ENCODE measurements at places on chromosomes 6 and 20.

DNA sequence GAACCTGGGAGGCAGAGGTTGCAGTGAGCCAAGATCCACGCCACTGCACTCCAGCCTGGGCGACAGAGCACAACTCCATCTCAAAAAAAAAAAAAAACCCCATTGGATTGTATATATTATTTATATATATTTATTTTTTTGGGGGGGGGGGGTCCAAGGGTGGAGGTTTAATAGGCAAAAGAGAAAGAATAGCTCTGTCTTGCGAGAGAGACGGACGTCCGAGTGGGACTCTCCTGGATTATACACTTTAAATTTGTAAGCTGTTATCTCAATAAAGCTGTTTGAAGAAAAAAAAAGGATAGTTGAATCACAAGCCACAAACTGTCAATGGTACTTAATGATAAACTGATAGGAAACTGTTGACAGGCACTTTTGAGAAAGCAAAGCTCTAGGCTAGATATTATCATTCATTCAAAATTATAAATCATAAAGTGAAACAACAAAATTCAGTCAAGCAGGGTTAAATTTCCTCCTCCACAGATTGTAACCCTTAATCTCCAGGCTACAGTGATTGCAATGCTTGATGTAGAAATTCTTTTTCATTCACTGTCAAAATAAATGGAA lies 20.3 kb downstream of the EIF2S2 start:
- no peaks in the 10 kb centered on the region for H3K4me1 ChIP-seq
- no peak for DNase-seq
- no peak overlapping the region for H3K4me3 ChIP-seq

DNA sequence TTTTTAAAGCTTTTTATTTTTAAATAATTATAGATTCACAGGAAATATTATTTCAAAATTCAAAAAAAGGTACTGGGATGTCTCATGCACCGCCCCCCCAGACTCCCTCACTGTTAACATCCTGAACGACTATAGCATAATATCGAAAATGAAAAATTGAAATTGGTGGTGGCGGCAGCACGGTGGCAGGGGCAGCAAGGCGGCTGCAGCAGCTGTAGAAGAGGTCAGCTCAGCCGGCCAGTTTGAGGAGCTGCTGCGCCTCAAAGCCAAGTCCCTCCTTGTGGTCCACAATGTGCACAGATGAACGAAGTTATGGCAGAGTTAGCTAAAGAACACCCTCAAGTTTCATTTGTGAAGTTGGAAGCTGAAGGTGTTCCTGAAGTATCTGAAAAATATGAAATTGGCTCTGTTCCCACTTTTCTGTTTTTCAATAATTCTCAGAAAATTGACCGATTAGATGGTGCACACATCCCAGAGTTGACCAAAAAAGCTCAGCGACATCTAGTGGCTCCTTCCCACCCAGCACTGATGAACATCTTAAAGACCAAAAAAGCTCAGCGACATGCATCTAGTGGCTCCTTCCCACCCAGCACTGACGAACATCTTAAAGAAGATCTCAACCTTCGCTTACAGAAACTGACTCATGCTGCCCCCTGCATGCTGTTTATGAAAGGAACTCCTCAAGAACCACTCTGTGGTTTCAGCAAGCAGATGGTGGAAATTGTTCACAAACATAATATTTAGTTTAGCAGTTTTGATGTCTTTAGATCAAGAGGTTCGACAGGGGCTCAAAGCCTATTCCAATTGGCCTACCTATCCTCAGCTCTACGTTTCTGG lies 100.8 kb downstream of the FAM217A start:
- no peak overlapping the region for H3K4me3 ChIP-seq
- DNase-seq = peak; percentile 97
- H3K4me1 ChIP-seq = peaks cover 7% of the 10 kb centered on the region
- H3K27me3 ChIP-seq = no peaks in the 10 kb centered on the region
- no peaks in the 10 kb centered on the region for H3K36me3 ChIP-seq

DNA sequence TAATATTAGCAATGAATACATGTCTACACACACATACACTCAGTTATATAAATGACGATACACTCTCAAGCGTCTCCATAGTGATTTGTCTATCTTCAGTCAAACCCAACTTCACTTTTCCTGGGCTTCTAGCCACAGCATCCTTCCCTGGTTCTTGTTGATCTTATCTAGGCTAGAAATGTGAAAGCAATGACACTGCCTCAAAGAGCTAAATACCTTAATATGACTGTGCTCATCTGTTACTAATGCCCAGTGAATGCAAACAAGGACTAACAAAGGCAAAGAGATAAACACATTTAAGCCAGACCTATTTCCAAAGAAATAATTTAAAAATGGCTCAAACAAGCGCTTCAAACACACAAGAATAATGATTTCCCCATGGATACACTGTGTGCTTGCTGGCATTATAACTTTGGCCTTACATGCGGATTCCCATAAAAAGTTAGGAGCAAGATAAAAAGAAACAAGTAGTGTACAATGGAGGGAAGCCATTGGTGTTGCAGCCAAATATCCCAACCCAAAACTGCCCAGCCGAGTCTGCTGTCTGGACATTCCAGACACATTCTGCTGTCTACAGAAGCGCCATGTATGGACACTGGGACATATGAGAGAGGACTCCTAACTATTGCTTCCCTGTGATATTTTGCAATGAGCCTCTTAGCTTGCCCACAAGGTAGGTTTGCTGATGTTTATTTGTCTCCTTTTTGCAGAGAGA lies 19.5 kb upstream of the DAAM2 start:
- H3K4me1 ChIP-seq = no peaks in the 10 kb centered on the region
- no peak overlapping the region for H3K4me3 ChIP-seq
- DNase-seq = peak; percentile 9

- H3K27me3 ChIP-seq = no peaks in the 10 kb centered on the region
- no peak for DNase-seq
- no peak overlapping the region for H3K27ac ChIP-seq
- no peak overlapping the region for H3K4me3 ChIP-seq
- no peaks in the 10 kb centered on the region for H3K36me3 ChIP-seq
- H3K4me1 ChIP-seq = no peaks in the 10 kb centered on the region
These were observed 1224.2 kb upstream of the GJE1 start for GRCh38 chr6:140908505-140908904.

- H3K4me3 ChIP-seq = no peak overlapping the region
- peaks cover 5% of the 10 kb centered on the region for H3K27me3 ChIP-seq
- no peaks in the 10 kb centered on the region for H3K36me3 ChIP-seq
- peaks cover 9% of the 10 kb centered on the region for H3K4me1 ChIP-seq
- H3K27ac ChIP-seq = no peak overlapping the region
- no peak for DNase-seq
These were observed 12.6 kb upstream of the UBR2 start for GRCh38 chr6:42551217-42551616.

DNA sequence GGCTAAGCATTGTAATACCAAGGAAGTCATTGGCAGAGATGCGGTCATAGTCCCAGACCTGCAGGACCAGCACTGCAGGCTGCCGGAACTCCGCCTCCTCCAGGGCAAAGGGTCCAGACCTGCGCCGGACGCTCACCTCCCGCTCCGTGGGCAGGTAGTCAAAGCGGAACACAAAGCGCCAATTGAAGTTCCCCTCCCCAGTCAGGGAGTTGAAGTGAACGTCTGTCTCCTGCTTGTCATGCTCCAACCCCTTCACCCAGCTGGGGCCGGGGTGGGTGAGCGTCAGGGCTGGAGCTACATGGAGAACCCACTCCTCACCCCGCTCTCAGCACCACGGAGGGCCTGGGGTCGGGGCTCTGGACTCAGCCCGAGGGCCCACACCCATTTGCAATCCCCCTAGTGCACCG lies 18.2 kb downstream of the ERGIC3 start:
- H3K36me3 ChIP-seq = peaks cover 41% of the 10 kb centered on the region
- H3K4me3 ChIP-seq = no peak overlapping the region
- no peaks in the 10 kb centered on the region for H3K27me3 ChIP-seq
- DNase-seq = no peak
- no peaks in the 10 kb centered on the region for H3K4me1 ChIP-seq

DNA sequence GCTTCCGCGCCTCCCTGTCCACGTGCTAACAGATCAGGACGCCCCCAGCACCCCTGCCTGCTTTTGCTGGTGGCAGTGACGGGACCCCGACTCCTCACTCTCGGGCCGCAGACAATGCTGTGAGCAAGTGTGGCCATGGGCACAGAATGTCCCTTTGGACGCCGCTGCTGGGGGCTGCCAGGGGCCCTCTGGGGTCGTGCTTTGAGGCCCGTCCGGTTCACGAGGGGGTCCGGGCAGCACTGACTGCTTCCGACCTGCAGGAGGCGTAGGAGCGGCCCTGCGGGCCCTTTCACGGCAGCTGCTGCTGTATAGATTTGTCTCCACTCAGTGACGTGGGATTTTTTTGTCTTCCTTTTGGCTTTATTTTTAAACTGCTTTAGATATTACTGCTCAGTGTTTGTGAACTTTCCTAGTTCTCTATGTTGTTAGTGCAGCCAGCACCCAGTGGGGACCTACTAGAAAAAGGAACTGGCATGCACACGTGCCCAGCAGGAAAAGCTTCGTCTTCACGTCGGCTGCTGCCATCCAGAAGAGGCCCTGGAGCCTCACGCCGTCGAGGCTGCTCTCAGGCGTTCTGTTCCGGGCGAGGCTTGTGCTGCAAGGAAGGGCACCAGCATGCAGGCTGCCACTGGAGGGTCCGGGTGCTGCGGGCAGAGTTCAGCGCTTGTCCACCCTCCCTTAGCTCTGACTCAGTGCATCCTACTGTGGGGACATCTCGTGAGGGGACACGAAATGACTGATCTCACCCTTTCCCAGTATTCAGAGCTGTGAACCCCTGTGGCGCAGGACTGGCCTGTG lies 21.7 kb downstream of the UCKL1 start:
- no peak overlapping the region for H3K27ac ChIP-seq
- H3K4me1 ChIP-seq = peaks cover 2% of the 10 kb centered on the region
- no peaks in the 10 kb centered on the region for H3K27me3 ChIP-seq
- DNase-seq = no peak

- no peak overlapping the region for H3K4me3 ChIP-seq
- no peaks in the 10 kb centered on the region for H3K4me1 ChIP-seq
- no peak for DNase-seq
- no peak overlapping the region for H3K27ac ChIP-seq
- no peaks in the 10 kb centered on the region for H3K27me3 ChIP-seq
These were observed 32.5 kb downstream of the PREP start for GRCh38 chr6:105370351-105370750.

- no peaks in the 10 kb centered on the region for H3K27me3 ChIP-seq
- no peaks in the 10 kb centered on the region for H3K36me3 ChIP-seq
- DNase-seq = peak; percentile 15
- H3K4me3 ChIP-seq = peak overlapping the region; percentile 78
- peak overlapping the region; percentile 86 for H3K27ac ChIP-seq
These were observed 662 bp downstream of the ZNF343 start for GRCh38 chr20:2507875-2508630.

DNA sequence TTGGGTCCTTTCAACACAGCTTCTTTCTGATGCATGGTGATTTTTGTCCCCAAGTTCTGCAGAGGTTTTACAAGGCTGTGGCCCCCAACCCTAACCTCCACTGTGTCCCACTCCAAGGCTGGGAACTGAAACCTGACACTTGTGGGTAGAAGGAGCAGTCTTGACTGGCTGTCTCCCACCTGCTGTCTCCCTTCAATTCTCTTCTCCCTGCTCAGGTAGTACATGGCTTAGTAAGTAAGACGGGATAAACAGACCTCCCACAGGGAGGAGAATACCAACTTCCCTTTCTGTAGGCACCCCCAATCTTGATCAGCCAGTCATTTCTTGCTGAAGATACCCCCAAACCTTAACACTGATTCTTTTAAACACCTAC lies 25.0 kb downstream of the TGM6 start:
- no peak for DNase-seq
- no peak overlapping the region for H3K4me3 ChIP-seq
- no peaks in the 10 kb centered on the region for H3K36me3 ChIP-seq
- H3K27ac ChIP-seq = no peak overlapping the region

- peaks cover 48% of the 10 kb centered on the region for H3K36me3 ChIP-seq
- no peaks in the 10 kb centered on the region for H3K4me1 ChIP-seq
- H3K27ac ChIP-seq = no peak overlapping the region
- no peaks in the 10 kb centered on the region for H3K27me3 ChIP-seq
- no peak overlapping the region for H3K4me3 ChIP-seq
- no peak for DNase-seq
These were observed 13.8 kb downstream of the TOMM34 start for GRCh38 chr20:44946271-44946852.

GRCh38 chr6:158591810-158592209 lies 31.9 kb downstream of the TMEM181 start:
- H3K36me3 ChIP-seq = peaks cover 35% of the 10 kb centered on the region
- no peaks in the 10 kb centered on the region for H3K4me1 ChIP-seq
- no peak overlapping the region for H3K4me3 ChIP-seq
- H3K27ac ChIP-seq = no peak overlapping the region
- DNase-seq = no peak
- no peaks in the 10 kb centered on the region for H3K27me3 ChIP-seq

- peaks cover 14% of the 10 kb centered on the region for H3K27me3 ChIP-seq
- H3K36me3 ChIP-seq = no peaks in the 10 kb centered on the region
- H3K27ac ChIP-seq = no peak overlapping the region
- H3K4me3 ChIP-seq = peak overlapping the region; percentile 66
- DNase-seq = no peak
These were observed 879 bp upstream of the INSM1 start for GRCh38 chr20:20366876-20367574.

- DNase-seq = no peak
- no peak overlapping the region for H3K27ac ChIP-seq
- no peaks in the 10 kb centered on the region for H3K36me3 ChIP-seq
- no peak overlapping the region for H3K4me3 ChIP-seq
These were observed 148.3 kb downstream of the HS3ST5 start for GRCh38 chr6:114194362-114195026.

DNA sequence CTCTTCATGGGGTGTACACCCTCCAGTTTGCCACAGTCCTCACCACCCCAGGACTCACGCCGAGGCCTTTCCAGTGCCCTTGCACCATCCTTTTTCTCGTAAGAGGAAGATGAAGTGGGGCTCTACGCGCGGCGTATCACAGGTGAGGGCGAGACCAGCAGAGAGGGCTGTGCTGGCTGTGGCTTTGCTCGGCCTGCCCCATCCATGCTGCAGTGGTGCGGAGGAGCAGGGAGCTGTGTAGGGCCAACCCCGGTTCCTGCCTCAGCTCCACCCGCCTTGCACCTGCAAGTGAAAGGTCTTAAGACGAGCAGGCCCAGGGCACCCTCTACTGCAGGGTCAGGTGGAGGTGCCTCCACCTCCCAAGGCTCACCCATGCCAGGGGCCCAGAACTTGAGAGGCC lies 24.1 kb downstream of the RBCK1 start:
- DNase-seq = no peak
- H3K36me3 ChIP-seq = peaks cover 78% of the 10 kb centered on the region
- no peaks in the 10 kb centered on the region for H3K27me3 ChIP-seq
- no peak overlapping the region for H3K27ac ChIP-seq
- no peaks in the 10 kb centered on the region for H3K4me1 ChIP-seq

- H3K27ac ChIP-seq = peak overlapping the region; percentile 98
- no peak for DNase-seq
- peak overlapping the region; percentile 83 for H3K4me3 ChIP-seq
- H3K27me3 ChIP-seq = no peaks in the 10 kb centered on the region
- H3K4me1 ChIP-seq = peaks cover 45% of the 10 kb centered on the region
These were observed 1.6 kb downstream of the PPP1R16B start for GRCh38 chr20:38806855-38807655.

Data from common myeloid progenitor, CD34-positive (primary cell).